CD4-positive, alpha-beta T cell treated with Interferon gamma for 1 hour (primary cell): ENCODE measurements at places on chromosomes 6 and 20.
A peak's percentile ranks its signal among the peaks of the same experiment; 100 is the strongest.

- DNase-seq = no peak
These were observed 560.0 kb downstream of the TBC1D32 start for GRCh38 chr6:120774275-120774674.

DNA sequence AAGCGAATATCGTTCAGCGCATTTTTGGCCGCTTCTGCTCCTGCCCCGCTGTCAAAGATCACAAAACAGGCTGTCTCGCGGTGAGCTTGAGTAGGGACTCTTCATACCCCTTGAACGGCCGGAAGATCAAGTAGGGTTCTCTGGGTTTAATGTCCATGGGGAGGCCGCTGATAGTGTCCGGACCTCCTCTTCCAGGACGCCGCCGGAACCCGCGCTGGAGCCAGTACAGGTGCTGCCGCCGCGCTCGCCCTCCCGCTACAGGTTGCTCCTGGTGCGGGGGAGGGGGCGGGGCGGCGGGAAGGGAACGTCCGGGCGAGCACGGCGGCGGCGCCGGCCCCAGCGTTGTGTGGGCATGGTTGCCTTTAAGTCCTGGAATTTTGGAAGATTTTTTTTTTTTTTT, 67.4 kb downstream of the KHDC1L start:
- no peak for DNase-seq

DNA sequence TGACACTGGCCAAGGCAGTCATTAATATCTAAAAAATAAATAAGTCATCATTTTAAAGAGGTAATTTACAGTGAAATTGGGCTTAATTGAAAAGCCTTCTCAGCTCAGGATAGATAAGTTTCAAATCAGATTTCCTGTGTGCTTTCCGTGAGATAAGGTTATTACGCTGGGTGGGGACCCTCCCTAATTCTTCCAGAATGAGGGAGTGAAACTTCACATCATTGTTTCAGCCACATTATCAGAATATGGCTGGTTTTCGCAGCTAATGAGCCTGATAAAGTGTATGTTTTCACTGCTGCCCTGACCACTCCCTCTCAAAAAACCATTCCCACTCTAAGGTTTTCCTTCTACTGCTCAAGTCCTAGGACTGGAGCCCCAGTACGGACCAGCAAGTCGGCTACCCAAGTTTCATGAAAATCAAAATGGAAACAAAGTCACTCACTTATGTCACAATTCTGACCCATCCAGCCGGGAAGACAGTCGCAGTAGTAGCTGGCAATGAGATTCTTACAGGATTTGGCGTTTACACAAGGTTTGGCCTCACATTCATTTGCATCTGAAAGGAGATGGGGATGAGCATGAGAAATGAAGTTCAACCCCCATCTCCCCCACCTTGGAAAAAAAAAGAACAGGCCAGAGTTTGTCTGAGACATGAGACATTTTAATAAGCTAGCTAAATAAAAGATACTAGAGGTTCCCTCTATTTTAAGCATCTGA, 24.6 kb downstream of the JAG1 start:
- DNase-seq = no peak

DNA sequence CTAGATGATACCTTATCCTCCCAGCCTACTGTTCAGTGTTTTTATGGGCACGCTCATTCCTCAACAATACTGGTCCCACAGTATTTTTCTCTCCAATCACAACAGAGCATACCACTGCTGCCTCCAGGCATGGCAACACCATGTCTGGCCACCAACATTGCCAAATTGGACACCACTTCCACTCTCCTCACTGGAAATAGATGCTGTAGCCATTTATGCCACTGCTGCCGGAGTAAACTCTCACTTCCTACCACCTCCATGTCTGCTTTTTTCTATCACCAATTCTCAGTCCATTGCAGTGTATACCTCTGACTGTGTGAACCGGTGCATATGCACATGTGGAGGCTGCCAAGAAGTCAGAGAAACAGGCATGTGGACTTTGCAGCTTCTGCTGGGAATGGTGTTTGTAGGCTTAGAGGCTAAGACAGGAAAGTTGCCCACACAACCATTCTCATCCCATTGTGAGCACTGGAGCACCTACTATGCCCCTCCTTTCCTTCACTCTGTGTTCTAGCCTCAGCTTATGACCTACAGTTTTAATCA, 14.4 kb downstream of the PI3 start:
- no peak for DNase-seq

GRCh38 chr6:71967436-71967835, 81.1 kb downstream of the RIMS1 start:
- DNase-seq = no peak

DNA sequence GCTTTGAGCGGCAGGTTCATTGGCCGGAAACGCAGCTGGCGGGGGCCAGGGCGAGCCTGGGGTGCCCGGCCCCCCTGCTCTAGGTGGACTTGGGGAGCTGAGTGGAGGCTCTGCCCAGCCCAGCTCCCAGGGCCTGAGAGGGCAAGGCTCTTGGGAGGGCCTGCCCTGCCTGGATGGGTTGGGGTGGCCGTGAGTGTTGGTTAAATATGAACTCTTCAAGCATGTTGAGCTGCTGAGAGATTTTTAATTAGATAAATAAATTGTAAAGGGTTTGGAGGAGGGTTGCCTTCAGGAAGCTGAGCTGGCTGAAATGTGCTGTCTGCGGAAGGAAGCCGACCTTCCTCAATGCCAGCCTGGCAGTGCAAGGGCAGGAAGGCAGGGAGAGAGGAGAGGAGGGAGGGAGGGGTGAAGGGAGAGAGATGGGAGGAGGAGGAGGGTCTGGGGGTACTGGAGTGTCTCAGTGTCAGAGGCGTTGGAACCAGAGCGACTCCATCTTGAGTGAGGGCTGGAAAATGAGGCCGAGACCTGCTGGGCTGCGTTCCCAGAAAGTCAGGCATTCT, 39.4 kb upstream of the PMEPA1 start:
- DNase-seq = no peak

- no peak for DNase-seq
These were observed 12.8 kb upstream of the VSTM2L start for GRCh38 chr20:37890108-37890507.

DNA sequence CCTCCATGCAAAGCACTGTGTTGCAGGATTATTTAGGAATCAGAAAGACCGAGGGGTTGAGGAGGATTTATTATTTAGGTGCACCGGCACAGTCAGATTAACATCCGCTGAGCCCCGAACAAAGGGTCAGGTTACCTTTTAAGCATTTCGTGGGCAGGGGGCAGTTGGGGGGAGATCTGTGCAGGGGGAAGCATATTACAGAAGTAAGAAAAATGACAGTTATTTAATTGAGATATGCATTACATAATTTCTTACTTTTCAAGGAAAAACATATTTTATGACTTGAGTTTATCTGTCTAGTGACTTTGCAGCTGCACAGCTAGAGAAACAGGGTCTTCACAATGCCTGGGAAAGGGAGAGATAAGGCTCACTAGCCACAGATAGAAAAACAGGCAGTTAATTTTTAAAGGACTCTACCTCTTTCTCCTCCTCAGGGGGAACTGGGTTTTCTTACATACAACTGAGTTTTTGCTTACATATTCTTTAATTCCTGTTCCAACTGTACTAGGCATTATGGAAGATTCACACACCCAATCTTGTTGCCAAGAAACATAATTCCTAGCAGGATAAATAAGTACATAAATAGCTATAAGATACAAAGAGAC, 1.7 kb upstream of the HINT3 start:
- DNase-seq = no peak

DNA sequence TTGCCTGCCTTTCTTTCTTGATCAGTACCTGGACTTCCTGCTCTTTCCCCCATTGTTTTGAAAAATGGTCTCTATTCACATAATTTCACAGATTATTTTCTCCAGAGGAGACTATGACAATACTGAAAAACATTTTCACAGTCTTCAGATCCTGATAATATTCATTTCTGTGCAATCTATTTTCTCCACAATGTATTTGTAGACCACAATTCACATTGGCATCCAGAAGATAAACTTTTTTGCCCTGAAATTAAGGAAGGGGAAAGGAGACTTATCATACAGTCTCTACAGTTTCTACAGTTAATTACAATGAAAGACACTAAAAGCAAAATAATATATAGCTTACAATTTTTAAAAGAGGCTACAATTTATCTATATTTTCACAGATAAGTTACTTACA, 18.4 kb downstream of the LCA5 start:
- DNase-seq = no peak

GRCh38 chr6:47358440-47359225, 48.9 kb upstream of the TNFRSF21 start:
- DNase-seq = no peak

DNA sequence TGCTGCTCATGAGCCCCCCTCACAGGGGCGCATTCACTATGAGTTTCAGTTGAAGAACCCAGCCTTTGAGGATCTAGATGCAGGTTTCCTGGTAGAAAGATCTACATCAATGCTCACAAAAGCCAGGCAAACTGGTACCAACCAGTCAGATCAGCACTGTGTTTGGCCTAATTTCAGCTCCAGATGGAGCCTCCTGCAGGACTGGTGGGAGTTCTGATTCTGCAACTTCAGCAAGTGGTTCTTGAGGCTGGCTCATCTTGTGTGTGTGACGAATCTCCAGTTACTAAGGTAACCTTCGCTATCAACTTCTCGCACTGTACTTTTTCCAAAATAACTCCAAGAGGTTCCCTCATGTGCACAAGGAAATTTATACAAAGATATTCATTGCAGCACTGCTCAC, 118.8 kb downstream of the ZMYND8 start:
- no peak for DNase-seq

DNA sequence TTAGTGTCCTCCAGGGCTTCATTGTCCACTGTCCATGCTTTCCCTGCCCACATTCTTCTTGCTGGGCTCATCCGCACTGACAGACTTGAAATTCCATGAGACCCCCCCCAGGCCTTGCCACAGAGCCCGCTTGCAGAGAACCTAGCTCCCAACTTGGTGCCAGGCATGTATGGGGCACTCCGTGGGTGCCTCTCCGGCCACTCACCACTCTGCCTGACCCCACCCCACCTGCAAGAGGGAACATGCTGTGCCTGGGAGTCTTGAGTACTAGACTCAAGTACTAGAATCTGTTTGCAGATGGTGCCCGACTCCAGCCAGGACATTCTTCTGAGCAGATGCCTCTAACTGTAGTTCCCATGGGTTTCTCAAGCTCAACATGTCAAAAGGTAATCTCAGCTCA, 47.9 kb downstream of the TRERF1 start:
- DNase-seq = no peak

DNA sequence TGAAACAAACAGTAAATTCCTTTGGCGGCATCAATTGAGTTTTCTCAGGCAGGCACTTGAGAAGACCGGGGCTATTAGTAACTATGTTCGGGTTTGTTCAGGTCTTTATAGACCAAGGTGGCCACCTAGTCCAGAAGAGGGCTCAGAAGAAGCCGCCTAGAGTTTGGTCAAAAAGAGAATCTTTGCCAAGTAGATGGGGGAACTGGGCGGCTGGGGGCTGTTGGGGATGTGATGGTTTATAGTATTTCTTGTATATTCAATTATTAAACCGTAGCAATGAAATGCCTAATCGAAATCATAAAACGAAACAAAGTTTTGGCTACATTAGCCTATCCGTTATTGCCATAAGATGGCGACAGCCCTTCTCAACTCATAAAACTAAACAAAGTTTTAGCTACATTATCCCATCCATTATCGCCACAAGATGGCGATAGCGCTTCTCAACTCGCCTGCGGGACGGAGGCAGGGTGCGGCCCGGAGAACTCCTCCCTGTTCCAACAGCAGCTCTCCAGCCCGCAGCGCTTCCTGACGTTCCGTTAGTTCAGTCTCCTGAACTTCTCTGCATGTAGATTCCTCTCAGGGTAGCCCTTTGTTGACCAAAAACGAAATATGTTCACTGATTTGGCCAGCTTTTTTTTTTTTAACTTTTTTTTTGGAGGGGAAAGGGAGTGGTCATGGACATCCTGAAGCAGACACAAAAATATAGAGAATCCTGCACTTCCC, 120.5 kb upstream of the PRSS16 start:
- DNase-seq = peak; percentile 80

DNA sequence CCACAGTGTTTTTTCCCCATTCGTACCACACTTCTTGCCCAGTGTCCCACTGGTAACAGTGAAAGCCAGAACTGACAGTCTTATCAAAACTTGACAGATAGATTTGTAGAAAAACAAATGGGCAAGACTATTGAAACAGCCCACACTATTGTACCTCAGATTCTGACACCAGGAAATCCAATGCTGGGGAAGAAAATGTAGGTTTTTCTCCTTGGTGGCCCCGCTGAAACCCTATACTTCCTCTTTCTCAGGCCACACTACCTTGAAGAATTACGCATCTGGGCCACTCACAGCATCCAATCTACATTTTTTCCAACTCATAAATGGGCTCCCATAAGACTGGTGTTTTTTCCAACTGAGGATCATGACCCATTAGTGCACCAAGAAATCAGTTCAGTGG, 90.9 kb upstream of the HDDC2 start:
- no peak for DNase-seq

DNA sequence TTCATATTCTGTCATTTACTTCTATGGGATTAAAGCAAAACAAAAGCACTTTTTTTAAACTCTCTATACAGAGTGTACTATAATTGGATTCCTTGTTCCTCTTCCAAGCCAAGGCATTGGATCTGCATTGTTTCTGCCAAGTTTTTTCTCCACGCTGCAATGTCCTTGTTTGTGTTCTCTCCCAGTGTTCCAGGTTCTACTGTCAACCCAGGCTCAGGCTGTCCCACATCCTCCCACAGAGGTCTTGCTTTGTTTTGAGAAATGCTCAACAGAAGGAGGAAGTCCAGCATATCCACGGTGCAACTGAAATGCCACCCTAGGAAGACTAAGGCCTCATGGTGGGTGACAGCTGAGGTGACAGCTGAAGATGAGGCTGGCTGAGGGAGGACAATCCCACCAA, 287.1 kb upstream of the PRDM1 start:
- DNase-seq = no peak

DNA sequence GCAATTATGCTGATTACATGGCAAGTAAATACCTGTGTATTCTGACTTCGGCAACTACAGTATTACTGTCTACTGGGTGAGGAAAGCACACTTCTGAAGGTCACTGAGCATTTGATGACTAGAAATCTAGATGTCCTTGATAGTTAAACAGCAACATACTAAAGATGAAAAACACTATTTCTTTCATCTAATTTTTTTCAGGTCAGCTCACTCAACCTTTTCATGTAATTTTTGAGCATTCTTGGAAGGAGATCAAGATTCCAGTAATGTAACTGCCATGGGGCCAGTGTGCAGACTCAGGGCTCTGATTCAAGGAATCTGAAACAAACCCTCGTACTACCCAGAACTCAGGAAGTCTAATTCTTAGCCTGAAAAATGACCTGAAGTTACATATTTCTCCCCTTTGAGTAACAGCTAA, 222.6 kb upstream of the TAB2 start:
- no peak for DNase-seq

- no peak for DNase-seq
These were observed 57.1 kb downstream of the TNFRSF21 start for GRCh38 chr6:47252633-47253032.
